Uterus (tissue), 4 donors: ENCODE measurements at places on chromosomes 2 and 18. TPM values are rescaled to one million over a fixed set of nuclear protein-coding genes. Genes with fewer than 3 reads are reported as not detected.

- no peak overlapping the region for H3K27ac ChIP-seq
- no peak overlapping the region for H3K4me3 ChIP-seq
- no peak for DNase-seq
- H3K36me3 ChIP-seq, result no peaks in the 10 kb centered on the region
- H3K27me3 ChIP-seq, result no peaks in the 10 kb centered on the region
Measured at GRCh38 chr2:60422826-60423483, 130.5 kb downstream of the BCL11A start.

Gene FKBP7
- total RNA-seq, result 30.2 TPM

DNA sequence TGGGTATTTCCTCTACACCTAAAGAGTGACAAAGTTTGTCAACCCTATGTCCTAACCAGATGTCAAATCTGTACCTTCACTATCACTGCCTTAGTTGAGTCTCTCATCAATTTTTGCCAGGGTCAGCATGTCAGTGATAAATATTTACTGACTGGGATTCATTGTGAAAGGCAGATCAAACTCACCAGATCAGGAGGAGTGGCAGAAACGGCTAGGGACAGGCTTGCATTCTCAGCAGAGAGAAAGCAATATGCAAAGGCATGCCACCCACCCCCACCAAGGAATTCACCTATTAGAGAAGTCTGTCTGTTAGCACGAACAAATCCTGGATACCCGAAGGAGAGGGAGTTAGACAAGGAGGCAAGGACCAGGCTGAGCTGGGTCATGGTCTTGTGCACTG is 62.6 kb downstream of the PTPN2 start:
- no peaks in the 10 kb centered on the region for H3K27me3 ChIP-seq
- no peak for DNase-seq
- no peak overlapping the region for H3K4me3 ChIP-seq
- H3K4me1 ChIP-seq, result no peaks in the 10 kb centered on the region

GRCh38 chr2:14621114-14621513 is 11.4 kb upstream of the LRATD1 start:
- no peak overlapping the region for H3K27ac ChIP-seq
- no peak for DNase-seq
- no peaks in the 10 kb centered on the region for H3K4me1 ChIP-seq

- H3K36me3 ChIP-seq, result no peaks in the 10 kb centered on the region
- H3K4me3 ChIP-seq, result no peak overlapping the region
- H3K27me3 ChIP-seq, result no peaks in the 10 kb centered on the region
- no peak for DNase-seq
Measured at GRCh38 chr2:38039121-38039910, 36.6 kb downstream of the CYP1B1 start.

Gene DYNAP
- not detected for total RNA-seq

Gene CPO
- total RNA-seq, result 0.90 TPM

Gene CENPA
- total RNA-seq, result not detected
